Vagina (tissue), 2 donors: ENCODE measurements at places on chromosomes 1 and 21.
A peak's percentile ranks its signal among the peaks of the same experiment; 100 is the strongest.

- no peaks in the 10 kb centered on the region for H3K4me1 ChIP-seq
- DNase-seq = no peak
- H3K4me3 ChIP-seq = no peak overlapping the region
- no peaks in the 10 kb centered on the region for H3K27me3 ChIP-seq
- no peaks in the 10 kb centered on the region for H3K36me3 ChIP-seq
Observed at GRCh38 chr21:19197950-19198349, 794.4 kb upstream of the TMPRSS15 start.

DNA sequence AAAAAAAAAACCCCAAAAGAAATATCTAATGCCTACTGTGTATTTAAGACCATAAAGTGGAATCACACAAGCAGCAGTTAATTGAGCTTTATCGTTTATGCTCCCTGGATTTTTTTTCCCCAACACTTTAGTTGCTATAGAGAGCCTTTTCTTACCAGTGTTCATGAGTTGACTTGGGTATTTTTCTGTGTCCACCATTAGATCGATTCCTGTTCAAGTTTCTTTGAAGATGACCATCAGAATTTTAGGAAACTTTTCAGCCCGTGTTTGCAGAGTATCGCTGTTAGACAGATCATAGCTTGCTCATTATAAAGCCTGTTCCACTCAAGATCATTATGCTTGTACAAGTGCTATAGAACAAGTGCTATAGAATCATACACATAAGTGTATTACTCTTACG, 1.5 kb downstream of the RALGPS2 start:
- no peaks in the 10 kb centered on the region for H3K27me3 ChIP-seq
- peaks cover 14% of the 10 kb centered on the region for H3K4me1 ChIP-seq
- H3K36me3 ChIP-seq = no peaks in the 10 kb centered on the region

DNA sequence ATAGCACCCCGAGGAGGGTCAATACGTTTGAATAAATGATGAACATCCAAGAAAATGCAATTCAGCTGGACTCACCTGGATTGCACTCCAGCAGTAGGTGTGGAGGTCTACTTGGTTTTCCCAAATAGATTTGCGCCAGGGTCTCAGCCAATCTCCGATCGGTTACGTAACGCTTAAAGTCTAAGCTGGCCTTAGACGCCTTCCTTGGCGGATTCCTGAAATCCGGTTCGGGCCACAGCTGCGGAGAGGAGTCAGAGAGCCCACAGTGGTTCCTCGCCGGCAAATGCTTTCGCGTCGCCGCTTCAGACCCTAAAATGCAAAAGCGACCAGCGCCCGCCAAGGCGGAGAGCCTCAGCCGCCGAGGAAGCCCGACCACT, 322 bp downstream of the TFB2M start:
- no peaks in the 10 kb centered on the region for H3K27me3 ChIP-seq
- H3K27ac ChIP-seq = peak overlapping the region; percentile 98
- DNase-seq = no peak

DNA sequence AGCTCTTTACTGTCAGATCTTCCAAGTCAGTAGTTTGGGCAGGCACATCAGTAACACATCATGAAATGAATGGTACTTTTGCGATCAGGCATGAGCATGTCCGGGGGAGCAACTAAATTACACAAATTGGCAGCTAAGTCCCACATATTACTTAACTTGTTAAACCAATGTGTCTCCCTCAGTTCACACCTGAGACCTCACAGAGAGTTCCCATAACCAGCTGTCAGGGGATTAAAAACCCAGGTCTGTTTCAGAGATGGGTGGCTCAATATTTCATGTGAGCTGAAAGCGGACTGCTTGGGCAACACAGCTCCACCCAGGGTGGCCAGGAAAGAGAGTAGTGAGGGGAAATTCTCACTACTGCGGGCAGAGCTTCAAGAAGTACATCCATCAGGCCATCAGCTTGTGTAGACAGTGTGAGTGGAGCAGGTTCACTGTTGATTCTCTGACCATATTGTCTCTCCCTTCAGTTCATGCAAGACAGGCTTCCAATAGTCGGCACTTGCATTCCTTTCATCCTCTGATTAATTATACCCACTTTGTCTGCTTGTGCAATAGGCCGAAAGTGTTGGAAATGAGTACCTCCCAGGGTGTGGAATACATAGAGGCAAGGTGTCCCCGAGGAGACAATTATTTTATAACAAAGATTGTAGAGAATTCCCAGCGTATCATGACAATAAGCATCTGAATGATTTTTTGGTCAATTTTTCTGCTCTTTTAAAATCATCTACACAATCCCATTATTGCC, 139.9 kb downstream of the PTGER3 start:
- no peaks in the 10 kb centered on the region for H3K36me3 ChIP-seq
- no peaks in the 10 kb centered on the region for H3K4me1 ChIP-seq
- DNase-seq = no peak

- H3K4me3 ChIP-seq = no peak overlapping the region
- no peak for DNase-seq
- no peaks in the 10 kb centered on the region for H3K36me3 ChIP-seq
- peaks cover 9% of the 10 kb centered on the region for H3K4me1 ChIP-seq
Observed at GRCh38 chr1:30779294-30780071, 21.9 kb upstream of the LAPTM5 start.

DNA sequence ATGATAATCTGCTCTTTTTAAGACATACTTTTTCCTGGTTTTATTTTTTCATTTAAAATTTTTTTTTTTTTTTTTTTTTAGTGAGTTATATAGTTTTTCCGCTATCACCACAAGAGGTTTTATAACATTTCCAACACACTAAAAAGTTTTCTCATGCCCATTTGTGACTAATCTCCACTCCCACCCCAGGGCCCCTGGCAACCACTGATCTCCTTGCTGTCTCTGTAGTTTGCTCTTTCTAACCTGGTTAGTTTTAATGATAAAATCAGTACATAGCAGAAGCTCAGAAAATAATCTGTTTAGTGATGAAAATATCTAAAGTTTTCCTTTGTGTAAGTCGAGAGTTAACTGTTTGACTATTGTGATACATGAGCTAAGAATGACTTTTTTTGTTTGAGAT, 41.8 kb downstream of the IARS2 start:
- no peak for DNase-seq
- H3K4me3 ChIP-seq = no peak overlapping the region
- H3K36me3 ChIP-seq = no peaks in the 10 kb centered on the region
- no peaks in the 10 kb centered on the region for H3K27me3 ChIP-seq

GRCh38 chr1:2115702-2116341, 65.6 kb downstream of the PRKCZ start:
- no peaks in the 10 kb centered on the region for H3K4me1 ChIP-seq
- no peaks in the 10 kb centered on the region for H3K27me3 ChIP-seq
- no peaks in the 10 kb centered on the region for H3K36me3 ChIP-seq
- H3K27ac ChIP-seq = no peak overlapping the region

DNA sequence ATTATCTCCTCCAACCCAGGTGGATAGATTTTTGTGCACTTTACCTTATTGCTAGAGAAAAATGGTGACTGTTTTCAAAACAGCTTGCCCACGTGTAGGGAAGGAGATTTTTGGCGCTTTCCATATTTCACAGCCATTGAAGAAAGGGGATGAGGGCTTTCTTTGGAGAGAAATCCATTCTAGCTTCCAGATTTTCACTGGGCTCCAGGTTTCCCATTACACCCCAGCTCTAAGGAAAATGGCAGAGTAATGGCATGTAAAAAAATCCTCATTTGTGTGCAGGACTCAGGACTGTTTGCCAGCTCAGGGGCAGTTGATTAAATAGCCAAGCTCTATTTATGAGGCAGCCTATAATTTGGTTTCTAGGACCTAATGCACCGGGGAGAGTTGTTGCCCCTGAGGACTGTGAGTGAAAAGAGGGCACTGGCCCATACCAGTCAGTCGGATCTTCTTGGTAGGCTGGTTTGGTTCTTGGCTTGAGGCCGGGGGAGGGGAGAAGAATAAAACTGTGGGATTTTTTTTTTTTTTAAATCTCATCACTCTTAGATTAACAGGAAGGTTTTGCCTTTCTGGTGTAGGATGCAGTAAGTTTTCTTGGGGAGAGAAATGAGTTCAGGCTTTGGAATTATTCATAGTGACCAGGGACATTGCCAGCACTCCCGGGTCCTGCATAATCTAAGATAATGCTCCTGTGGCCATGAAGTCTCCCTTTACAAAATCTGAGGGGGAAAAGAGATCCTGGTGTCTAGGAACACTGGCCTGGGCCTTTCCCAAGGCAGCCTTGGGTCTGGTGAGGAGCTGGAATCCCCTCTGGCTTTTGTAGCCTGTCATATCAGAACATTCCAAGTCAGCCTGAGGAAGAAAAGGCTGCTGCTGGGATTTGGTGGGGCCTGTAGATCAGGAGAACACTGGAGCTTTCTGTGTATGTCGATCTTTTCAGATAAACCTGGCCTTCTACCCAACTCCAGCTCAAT, 1.9 kb upstream of the ARID1A start:
- no peak for DNase-seq
- peak overlapping the region; percentile 98 for H3K27ac ChIP-seq
- no peaks in the 10 kb centered on the region for H3K27me3 ChIP-seq
- no peaks in the 10 kb centered on the region for H3K36me3 ChIP-seq
- H3K4me1 ChIP-seq = peaks cover 39% of the 10 kb centered on the region
- H3K4me3 ChIP-seq = peak overlapping the region; percentile 62

GRCh38 chr1:47914952-47915676, 82.1 kb downstream of the TRABD2B start:
- peaks cover 40% of the 10 kb centered on the region for H3K4me1 ChIP-seq
- no peaks in the 10 kb centered on the region for H3K27me3 ChIP-seq
- no peak overlapping the region for H3K4me3 ChIP-seq
- H3K36me3 ChIP-seq = no peaks in the 10 kb centered on the region
- no peak for DNase-seq
- no peak overlapping the region for H3K27ac ChIP-seq

- peaks cover 75% of the 10 kb centered on the region for H3K36me3 ChIP-seq
- DNase-seq = no peak
- no peaks in the 10 kb centered on the region for H3K27me3 ChIP-seq
- H3K4me3 ChIP-seq = no peak overlapping the region
- no peaks in the 10 kb centered on the region for H3K4me1 ChIP-seq
- H3K27ac ChIP-seq = no peak overlapping the region
Observed at GRCh38 chr1:229478852-229479251, 29.3 kb downstream of the NUP133 start.

DNA sequence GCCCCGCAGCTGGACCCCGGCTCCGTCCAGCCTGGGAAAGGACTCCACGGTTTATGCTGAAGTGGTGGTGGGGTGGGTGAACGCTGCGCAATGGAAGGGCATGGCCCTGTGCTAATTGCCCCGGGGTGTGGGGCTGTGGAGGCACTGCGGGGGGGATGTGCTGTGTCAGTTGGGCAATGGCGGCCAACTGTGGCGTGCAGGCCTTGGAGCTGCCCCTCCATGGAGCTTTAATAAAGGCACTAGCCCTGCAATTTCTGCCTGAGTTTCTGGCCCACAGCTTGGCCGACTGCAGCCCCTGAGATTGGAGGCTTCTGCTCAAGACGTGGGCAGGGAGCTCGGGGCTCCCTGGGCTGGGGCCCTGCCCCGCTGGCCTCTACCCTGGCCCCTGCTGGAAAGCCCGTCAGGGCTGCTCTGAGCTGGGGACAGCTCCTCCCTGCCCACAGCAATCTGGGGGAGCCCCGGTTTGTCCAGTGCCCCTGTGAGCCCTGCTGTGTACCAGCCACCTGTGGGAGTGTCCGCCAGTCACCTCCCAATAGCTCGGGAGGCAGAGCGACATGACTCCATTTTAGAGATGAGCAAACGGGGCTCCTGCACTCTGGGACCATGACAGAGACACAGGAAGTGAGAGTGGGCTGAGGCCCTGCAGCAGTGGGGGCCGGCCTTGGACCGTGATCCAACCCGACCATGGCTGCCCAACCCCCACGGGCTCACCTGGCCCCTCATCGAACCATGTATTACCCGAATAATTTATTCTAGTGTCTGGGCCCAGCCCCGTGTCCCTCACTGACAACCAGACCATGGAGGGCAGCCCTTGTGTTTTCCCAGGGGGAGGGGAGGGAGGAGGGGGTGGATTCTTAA, 8.7 kb upstream of the TNFRSF14 start:
- H3K4me3 ChIP-seq = peak overlapping the region; percentile 53
- no peak for DNase-seq
- H3K27me3 ChIP-seq = no peaks in the 10 kb centered on the region
- peak overlapping the region; percentile 92 for H3K27ac ChIP-seq
- no peaks in the 10 kb centered on the region for H3K36me3 ChIP-seq

DNA sequence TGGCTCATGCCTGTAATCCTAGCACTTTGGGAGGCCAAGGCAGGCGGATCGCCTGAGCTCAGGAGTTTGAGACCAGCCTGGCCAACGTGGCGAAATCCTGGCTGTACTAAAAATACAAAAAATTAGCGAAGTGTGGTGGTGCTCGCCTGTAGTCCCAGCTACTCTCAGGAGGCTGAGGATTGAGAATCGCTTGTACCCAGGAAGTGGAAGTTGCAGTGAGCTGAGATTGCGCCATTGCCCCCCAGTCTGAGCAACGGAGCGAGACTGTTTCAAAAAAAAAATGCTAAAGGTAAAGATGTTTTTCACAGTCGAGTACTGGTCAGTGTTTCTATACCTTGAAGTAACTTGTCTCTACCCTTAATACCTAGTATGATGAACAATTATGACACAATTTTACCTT, 11.1 kb downstream of the GLRX2 start:
- no peaks in the 10 kb centered on the region for H3K27me3 ChIP-seq
- no peak overlapping the region for H3K4me3 ChIP-seq
- no peaks in the 10 kb centered on the region for H3K4me1 ChIP-seq
- no peak overlapping the region for H3K27ac ChIP-seq
- peaks cover 25% of the 10 kb centered on the region for H3K36me3 ChIP-seq

GRCh38 chr1:27006683-27007082, 6.0 kb downstream of the TENT5B start:
- no peak overlapping the region for H3K27ac ChIP-seq
- H3K4me3 ChIP-seq = no peak overlapping the region
- H3K27me3 ChIP-seq = no peaks in the 10 kb centered on the region
- DNase-seq = no peak
- H3K36me3 ChIP-seq = no peaks in the 10 kb centered on the region

GRCh38 chr1:180881806-180882509, 30.7 kb upstream of the KIAA1614 start:
- no peak for DNase-seq
- no peak overlapping the region for H3K27ac ChIP-seq

DNA sequence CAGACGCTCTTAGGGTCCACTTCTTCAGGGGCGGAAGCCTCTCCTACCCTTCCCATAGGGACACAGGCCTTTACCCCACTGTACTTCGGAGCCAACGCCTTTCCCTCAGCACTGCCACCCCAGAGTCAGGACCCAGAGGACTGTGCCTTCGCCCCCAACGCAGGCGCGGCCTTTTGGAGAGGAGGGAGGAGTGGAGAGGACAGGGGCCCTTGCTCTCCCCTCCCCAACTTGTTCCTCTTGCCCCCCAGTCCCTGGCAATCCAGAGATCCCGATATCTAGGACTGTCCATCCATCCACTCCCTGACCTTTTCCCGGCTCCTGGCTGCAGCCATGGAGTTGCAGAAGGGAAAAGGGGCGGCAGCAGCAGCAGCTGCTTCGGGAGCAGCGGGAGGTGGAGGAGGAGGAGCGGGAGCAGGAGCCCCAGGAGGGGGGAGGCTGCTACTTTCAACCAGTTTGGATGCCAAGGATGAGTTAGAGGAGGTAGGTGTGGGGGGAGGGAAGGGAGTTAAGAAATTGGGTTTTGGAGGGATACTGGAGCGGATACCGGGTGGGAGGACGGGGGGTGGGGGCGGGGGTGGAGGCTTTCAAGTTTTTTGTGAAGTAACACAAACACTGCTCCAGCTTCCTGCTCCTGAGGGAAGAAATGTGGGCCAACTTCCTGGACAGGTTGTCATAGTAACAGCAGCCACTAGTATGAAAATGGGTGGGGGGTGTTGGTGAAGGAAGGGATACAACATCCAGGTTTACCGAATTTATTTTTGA, 636 bp downstream of the INTS3 start:
- no peaks in the 10 kb centered on the region for H3K27me3 ChIP-seq
- DNase-seq = no peak
- H3K4me1 ChIP-seq = peaks cover 31% of the 10 kb centered on the region
- peak overlapping the region; percentile 78 for H3K4me3 ChIP-seq
- no peaks in the 10 kb centered on the region for H3K36me3 ChIP-seq
- H3K27ac ChIP-seq = peak overlapping the region; percentile 98

GRCh38 chr1:155499953-155500639, 62.5 kb downstream of the ASH1L start:
- no peak for DNase-seq
- no peak overlapping the region for H3K27ac ChIP-seq
- H3K4me3 ChIP-seq = no peak overlapping the region
